Fibroblast of mammary gland (primary cell): ENCODE measurements at places on chromosomes 12 and 14.
A peak's percentile ranks its signal among the peaks of the same experiment; 100 is the strongest.

GRCh38 chr12:31368666-31369361 is 42.9 kb upstream of the SINHCAF start:
- DNase-seq = no peak

DNA sequence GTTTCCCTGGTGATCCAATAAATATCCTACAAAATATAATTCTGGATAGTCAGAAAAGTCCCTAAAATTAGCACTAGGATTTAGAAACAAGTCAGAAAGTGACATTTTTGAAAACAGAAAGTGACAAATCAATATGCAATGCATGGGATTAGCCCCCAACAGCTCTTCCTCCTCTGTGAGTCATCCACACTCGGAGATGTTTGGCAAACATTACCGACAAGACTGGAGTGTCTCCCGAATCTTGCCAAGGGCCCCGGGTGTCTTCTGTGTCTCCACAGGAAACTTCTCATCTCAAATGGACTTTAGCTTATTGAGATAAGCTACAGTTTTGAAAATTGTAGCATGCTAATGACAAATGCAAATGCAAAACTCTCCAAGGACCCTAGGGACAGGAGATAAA is 398.9 kb upstream of the CCDC196 start:
- peak; percentile 43 for DNase-seq

- DNase-seq = no peak
Measured at GRCh38 chr14:22517117-22517720, 71.8 kb downstream of the DAD1 start.

GRCh38 chr12:84243686-84244085 is 668.9 kb downstream of the SLC6A15 start:
- no peak for DNase-seq

DNA sequence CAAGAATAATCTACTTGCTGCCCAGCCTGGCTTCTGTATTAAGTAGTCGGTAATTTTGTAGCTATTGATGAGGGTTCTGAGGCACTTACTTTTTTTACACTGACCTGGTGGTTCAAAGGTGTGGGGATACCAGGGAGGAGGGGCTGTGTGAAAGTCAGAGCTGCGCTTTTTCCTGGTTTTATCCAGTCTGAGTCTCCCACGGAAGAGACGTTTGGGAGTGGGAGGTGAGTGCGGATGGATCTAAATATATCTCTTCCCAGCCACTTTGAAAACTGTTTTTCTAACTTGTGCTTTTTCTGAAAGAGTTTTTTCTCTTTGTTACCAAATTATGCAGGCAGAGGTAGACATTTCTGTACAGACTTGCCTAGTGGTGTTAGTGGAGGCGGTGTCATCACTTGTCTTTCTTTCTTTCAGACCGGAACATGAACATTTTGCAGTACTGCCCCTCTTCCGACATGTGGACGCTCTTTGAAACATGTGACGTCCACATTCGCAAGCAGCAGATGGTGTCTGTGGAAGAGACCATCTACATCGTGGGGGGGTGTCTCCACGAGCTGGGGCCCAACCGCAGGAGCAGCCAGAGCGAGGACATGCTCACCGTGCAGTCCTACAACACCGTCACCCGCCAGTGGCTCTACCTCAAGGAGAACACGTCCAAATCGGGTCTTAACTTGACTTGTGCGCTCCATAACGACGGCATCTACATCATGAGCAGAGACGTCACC is 17.4 kb upstream of the MANSC4 start:
- no peak for DNase-seq

- no peak for DNase-seq
Measured at GRCh38 chr12:96265836-96266235, 71.7 kb downstream of the ELK3 start.

GRCh38 chr12:22160396-22161003 is 114.5 kb downstream of the CMAS start:
- no peak for DNase-seq

DNA sequence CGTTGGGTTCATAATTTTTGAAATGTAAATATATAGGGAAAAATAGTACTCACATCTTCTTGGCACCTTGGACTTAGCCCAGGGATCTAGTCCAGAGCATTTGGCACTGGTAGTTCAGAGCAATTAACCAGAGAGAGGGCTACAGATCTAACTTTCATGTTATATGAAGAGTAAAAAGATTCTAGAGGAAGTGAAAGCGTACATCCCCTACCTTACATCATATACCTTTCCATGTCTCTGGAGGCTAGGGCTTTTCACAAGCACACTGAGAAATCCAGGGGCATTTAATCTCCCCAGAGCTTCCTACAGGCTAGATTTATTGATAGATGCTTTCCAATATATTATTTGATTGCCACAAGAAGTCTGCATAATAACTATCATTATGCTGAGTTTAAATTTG is 687.5 kb upstream of the FBXO33 start:
- DNase-seq = no peak

GRCh38 chr14:97177016-97177415 is 379.8 kb downstream of the VRK1 start:
- peak; percentile 16 for DNase-seq

- no peak for DNase-seq
Measured at GRCh38 chr12:47711448-47711847, 5.6 kb upstream of the RPAP3 start.

DNA sequence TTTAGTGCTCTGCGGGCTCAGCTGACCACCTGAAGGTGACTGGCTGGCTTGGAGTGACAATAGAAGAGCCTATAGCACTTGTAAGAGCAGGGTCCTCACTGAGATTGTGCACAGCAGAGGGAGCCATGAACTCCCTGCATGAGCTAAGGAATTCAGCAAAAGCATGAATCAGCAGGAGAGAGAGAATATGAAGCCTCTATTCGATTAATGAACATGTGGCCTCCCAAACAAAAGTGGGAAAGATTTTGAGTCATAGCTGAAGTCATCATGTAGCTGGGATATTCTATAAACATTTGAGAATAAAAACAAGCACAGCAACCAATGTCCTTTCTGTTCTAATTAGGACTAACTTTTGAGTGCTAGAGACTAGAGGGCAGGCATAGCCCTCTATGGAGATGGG is 626.6 kb downstream of the DIO2 start:
- peak; percentile 94 for DNase-seq

DNA sequence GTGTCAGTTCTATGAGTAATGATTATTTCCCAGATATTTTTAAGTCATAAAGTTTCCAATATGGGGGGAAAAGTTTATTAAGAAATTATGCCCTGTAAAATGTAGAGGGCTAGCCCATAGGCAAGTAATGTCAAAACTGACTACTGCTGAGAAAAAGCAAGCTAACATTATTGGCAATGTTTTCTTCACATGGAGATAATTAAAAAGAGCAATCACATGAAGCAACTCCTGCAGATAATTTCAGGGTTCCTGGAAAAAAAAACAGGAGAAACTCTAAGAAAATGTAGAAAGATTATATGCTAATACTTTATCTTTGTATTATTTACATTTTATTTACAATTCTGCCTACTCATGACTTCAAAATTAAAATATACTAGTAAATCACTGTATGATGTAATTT is 39.8 kb downstream of the PPP1R12A start:
- DNase-seq = peak; percentile 24

- no peak for DNase-seq
Measured at GRCh38 chr12:131808744-131809371, 19.3 kb upstream of the MMP17 start.

DNA sequence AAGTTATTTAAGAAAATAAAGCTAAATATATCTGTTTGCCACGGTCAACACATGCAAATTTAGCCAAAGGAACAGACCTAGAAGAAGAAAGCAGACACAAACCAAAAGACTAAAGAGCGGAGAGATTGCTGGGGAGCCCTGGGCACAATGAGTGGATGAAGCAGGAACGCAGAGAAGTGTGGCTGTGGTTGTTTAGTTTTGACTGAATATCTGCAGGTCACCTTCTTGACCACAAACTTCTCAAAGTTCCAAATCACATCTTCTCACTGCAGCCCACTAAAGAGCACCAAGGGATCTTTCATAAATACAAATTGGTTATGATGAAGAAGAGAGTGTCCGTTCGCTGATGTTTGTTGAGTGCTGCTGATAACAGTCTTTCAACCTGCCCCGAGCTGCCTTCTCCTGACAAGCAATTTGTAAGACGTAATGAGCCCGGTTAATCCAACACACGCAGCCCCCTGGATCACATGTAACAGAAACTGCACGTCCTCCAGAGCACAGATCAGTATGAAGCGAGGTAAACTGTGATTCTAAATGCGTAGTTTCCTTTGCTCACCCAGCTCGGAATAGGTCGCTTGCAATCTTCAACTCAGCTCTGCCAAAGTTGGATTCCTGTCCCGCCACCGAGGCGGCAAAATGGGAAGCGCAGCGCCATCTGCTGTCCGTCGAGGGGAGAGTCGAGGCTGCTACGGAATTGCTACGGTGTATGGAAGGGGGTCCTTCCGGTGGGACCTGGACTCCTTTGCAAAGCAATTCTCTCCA is 120.8 kb downstream of the GXYLT1 start:
- peak; percentile 68 for DNase-seq

DNA sequence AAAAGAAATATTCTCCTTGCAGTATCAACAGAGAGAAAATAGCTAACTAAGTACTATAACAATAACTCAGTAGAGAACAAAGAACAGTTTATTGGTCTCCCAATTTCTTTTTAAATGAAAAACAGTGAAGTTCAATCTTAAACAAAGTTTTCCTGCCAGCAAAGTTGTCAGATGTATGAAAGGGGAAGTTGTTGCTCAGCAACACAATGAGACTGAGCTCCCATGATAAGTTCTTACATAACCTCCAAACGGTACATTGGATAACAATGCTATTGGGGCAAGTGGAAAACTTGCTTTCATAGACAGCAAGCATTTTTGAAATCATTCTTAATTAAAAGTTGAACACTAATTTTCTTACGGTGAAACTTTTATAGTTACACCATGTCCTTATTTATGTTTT is 94.9 kb downstream of the ALG10B start:
- DNase-seq = no peak

DNA sequence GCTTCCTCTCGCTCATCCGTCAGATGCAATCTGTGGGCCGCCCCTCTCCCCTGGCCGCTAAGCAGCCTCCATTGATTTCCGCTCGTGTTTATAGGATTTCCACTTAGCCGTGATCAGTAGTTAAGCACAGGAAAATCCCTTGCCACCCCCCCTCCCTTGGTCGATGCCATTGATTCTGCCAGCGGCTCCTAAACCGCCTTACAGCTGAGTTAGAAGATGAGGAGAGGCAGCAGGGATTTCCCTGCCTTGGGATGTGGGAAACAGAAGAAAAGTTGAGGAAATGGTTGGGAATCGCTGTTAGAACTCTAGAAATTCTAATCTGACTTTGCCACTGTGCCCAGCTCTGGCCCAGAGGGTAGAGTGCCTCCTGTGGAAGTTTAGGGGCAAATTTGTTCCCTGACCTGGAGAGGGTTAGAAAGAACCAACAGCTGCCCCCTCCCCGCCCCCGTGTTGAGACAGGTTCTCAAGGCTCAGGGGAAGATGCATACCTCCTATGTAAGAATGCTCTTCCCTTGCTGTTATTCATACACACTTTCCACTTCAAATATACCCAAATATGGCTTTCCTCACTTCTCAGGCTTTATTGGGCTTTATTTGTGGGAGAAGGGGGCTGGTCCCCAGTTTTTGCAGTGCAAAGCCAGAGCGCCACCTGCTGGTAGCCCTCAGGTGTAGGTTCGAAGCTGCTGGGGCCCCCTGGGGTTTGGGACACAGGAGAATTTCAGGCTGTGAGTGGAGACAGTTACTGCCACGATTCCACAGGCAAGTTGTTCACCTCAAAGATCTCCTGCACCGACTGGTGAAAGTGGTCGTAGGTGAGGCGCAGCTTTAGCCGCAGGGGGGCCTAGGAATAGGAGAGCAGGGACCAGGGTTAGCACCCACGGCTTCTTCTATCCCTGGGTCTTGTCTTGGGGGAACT is 3.2 kb downstream of the THTPA start:
- DNase-seq = peak; percentile 58

- peak; percentile 28 for DNase-seq
Measured at GRCh38 chr14:54776361-54777001, 126.1 kb downstream of the GCH1 start.

DNA sequence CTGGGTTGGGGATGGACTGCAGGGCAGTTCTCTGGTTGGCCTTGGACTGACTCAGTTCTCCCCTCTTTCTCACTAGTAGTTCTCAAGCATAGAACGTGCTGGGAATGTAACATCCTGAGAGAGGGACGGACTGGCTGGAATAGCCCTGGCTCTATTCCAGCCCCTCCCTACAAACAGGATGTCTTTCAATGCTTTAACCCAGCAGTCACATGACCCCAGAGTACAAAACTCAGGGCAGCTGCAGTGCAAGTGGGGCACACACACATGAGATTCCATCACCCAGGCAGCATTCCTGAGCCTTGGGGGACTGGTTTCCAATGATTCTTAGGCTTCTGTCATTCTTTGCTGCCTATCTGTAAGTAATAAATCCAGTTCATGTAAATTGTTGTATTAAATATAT is 1.6 kb upstream of the ACOT6 start:
- DNase-seq = peak; percentile 32

- no peak for DNase-seq
Measured at GRCh38 chr12:47273191-47273626, 193.4 kb upstream of the AMIGO2 start.

GRCh38 chr14:103130017-103130764 is 6.9 kb downstream of the TNFAIP2 start:
- DNase-seq = no peak

- peak; percentile 30 for DNase-seq
Measured at GRCh38 chr14:22276913-22277816, 311.9 kb downstream of the DAD1 start.

DNA sequence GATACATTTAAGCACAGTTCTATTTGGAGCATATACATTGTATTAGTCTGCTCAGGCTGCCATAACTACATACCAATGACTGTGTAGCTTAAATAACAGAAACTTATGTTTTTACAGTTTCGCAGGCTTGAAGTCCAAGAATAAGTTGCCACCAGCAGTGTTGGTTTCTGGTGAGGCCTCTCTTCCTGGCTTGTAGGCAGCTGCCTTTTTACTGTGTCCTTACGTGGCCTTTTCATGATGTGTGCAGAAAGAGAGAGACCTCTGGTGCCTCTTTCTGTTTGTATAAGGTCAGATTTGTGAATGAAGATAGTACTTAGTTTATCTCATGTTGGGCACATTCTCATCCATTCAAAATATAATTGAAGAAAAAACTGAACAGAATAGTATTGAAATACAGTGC is 636.6 kb downstream of the FLRT2 start:
- no peak for DNase-seq

- DNase-seq = no peak
Measured at GRCh38 chr14:76328457-76329137, 47.3 kb upstream of the ESRRB start.

DNA sequence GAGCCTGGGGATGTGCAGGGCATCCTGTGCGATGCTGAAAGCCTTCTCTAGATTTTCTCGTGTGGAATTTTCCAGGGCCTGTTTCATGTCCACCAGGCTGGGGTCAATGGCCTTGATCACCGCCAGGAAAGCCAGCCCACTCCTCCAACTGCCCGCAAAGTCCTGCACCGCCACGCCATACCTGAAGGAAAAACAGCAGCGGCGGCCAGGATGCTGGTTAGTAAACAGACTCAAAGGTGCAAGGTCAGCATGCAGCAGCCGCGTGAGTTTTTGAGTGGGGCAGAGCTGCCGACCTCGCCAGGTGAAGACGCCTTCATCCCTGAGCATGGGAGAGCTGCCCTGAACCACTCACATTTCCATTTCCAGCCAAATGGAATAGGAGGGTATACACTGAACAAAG is 53.4 kb upstream of the DICER1 start:
- no peak for DNase-seq

- DNase-seq = peak; percentile 55
Measured at GRCh38 chr12:11959117-11959823, 111.5 kb upstream of the BCL2L14 start.

- no peak for DNase-seq
Measured at GRCh38 chr12:82605115-82605514, 81.6 kb upstream of the TMTC2 start.
